ENCODE measurements at places on chromosomes 3 and 15.
A peak's percentile ranks its signal among the peaks of the same experiment; 100 is the strongest.

- no peak for DNase-seq
Measured at GRCh38 chr3:171558188-171558696, 98.0 kb upstream of the TNIK start.

- DNase-seq, result no peak
Measured at GRCh38 chr3:108159105-108159504, 63.1 kb downstream of the IFT57 start.

GRCh38 chr15:66430627-66431255 lies 44.0 kb downstream of the MAP2K1 start:
- no peak for DNase-seq

DNA sequence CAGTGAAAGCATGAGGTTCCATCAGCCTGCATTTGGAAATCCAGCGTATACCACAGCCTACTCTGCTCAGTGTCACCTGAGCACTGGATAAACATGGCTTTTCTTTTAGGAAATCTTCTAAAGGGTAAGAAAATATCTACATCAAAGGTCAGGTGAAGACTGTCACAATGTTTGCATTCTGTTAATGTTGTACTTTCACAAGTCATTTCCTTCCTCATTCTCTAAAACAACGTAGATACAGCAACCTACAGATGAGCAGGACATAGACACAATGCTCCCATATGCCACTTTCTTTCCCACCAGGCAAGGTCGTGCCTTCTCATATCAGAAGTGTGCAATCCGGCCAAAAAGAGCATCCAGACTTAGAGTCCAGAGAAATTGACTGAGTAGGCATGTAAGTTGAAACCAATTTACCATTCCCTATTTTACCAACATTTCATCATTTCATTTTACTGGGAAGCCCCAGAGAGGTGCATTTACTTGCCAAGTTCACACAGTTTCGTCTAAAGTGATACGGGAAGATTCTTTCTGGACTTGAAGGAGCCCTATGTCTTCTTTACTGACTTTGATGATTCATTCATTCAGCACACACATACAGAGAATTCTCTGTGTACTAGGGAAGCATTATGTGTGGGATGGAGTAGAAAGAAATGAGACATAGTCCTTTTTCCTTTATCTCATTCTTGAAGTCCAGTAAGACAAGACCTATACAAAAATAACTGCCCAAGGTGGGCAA lies 30.6 kb upstream of the LPP start:
- peak; percentile 73 for DNase-seq

DNA sequence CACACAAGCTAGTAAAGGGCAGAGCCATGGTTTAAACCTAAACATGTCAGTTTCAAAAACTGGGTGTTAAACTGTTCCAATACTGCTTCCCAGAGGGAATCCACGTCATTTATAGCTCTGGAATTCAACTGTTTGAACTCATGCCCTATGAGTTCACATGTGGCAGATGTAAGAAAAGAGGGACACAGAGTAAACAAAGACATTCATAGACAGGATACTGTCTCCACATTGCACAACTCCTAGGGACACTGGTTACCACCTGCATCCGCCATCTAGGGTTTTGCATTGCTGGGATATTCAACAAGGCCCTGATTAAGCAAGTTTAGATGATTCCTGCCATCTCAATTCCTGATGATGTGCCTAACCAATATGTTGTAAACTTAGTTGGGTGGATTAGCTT lies 134.1 kb upstream of the COL8A1 start:
- no peak for DNase-seq

GRCh38 chr3:195128255-195129071 lies 142.5 kb downstream of the XXYLT1 start:
- DNase-seq, result no peak

- DNase-seq, result no peak
Measured at GRCh38 chr3:147118611-147119010, 287.7 kb downstream of the ZIC4 start.

- DNase-seq, result no peak
Measured at GRCh38 chr15:85752491-85752961, 42.2 kb downstream of the KLHL25 start.

- peak; percentile 85 for DNase-seq
Measured at GRCh38 chr3:125594125-125594524, 1.2 kb downstream of the OSBPL11 start.

DNA sequence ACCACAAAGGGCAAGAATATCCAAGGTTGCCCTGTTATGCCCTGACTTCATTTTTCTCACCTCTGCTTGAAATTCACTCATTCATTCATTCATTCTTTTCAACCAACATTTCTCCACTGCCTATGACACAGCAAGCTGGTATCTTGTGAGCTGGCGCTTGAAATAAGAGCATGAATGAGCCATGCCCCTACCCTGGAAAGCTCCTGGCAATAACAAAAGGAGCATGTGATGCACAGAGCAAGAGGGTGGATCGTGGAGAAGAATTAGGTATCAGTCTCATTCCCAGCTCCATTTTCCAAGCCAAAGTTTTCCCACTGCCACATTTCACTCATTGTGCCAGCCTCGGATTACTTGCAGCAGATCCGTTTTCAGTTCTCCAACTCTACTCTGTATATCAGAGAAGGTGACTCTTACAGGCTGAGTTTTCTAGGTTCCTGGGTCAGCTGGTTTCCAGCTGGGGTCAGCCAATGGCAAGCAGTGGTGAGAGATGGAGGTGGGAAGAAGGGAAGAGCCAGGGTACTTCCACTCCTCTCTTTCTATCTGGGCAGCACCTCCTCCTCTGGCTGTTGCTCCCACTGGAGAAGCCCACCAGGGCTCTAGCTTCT lies 144.8 kb downstream of the SUCLG2 start:
- DNase-seq, result no peak

DNA sequence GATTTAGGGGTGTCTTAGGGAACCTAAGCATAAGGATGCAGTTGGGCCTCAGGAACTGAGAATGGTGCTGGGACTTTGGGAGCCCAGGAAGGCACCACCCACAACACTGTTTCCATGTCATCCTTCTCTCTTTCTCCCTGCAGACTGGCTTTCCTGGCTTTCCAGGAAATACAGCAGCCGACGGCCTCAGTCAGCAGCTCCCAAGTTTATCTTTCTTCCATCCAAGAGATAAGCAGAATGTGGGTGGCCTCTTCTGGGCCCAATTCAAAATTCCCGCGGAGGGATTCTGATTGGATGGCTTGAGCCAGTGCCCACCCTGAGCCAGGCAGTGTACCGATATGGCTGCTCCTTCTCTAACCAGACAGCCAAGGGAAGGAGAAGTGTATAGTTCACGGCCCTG lies 4.5 kb upstream of the CLN6 start:
- no peak for DNase-seq

- DNase-seq, result no peak
Measured at GRCh38 chr15:81894061-81894460, 151.8 kb downstream of the MEX3B start.

- peak; percentile 69 for DNase-seq
Measured at GRCh38 chr3:38454884-38455638, 1.4 kb downstream of the ACVR2B start.

DNA sequence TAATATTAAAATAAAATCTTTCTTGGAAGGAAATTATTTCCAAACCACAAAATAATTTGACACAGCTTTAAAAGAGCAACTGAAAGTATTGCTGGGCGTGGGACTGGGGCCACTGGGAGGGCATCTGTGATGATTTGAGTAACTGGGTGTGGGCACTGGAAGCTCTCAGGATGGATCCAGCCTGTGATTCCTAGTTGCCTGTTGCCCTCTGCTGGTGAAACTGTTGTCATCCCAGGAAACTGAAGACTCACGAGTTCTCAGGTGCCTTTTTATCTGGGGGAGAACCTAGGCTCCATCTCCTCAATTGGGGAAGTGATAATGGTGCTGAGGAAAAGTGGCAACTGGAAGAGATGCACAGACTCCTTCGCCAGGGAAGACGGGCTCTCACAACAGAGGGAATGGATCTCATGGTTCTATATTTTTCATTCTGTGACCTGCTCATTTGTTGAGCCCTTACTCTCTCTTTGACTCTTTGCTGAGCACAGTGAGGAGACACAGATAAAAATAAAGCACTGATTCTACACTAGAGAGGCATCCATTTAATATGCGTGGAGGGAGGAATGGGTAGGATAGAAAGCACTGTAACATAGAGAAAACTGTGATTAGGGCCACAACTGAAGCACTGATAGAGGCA lies 61.6 kb downstream of the TPRG1 start:
- no peak for DNase-seq

DNA sequence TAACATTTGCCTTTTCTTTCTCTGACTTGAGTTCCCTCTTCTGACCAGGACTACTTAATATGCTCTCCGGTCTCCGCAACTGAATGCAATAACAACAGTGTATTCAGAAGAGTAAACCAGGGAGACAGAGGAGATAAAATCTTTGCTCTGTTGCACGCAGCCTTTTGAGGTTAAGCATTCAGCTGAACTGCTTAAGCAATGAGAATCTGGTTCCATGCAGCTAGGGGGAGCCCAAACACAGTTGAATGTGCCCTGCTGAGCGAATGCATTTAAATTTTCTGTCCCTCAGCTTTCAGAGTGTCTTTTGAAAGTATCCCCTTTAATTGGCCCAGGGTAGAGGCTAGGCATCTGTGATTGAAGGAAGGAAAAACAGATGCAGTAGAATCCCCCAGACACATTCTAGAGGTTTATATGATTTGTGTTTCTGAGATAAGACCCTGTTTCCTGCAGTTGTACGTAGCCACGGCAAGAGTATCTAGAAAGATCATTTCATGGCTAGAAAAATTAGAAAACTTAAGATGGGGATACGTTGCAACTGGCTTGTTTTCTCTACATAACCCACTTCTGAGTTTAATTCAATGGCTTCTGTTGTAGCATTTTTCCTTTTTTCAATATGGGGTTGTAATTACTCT lies 309.6 kb downstream of the TUSC7 start:
- peak; percentile 82 for DNase-seq

DNA sequence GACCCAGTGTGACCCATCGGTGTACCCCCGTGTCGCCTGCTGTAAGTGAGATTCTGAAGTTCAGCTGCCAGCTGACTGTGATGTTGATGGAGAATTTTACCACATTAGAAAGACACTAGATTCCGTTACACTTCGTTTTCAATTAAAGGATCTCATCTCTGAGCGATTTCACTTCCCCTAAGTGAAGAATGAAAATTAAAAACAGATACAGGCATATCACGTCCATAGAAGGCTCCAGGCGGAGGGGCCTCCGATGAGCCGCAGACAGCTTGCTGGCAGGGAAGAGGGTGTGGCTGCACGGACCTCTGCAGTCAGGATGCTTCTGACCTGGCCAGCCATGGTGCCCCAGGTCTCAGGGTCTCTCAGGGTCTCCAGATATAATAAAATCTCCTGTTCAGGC lies 6.6 kb upstream of the CPN2 start:
- DNase-seq, result no peak

- DNase-seq, result no peak
Measured at GRCh38 chr15:62740141-62741004, 302.2 kb upstream of the TPM1 start.

GRCh38 chr15:64842986-64843561 lies 1.4 kb downstream of the PLEKHO2 start:
- DNase-seq, result peak; percentile 93

DNA sequence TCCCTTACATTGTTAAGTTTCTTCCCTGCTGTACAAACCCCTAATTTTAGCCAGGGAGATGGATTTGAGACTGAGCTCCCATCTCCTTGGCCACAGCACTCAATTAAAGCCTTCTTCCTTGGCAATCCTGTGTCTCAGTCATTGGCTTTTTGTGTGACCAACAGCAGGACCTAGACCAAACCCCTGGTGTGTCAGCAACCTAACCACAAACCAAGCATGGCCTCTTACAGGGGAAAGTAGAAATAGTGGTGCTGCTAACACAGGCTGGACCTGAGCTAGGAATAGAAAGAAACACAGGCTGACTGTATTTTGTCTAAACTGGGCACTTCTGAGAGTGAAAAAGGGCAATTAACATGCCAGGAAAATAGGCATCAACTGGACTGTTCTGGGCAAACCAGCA lies 37.9 kb downstream of the PPCDC start:
- DNase-seq, result peak; percentile 44

GRCh38 chr3:171841620-171842000 lies 1.5 kb upstream of the TMEM212 start:
- DNase-seq, result no peak

DNA sequence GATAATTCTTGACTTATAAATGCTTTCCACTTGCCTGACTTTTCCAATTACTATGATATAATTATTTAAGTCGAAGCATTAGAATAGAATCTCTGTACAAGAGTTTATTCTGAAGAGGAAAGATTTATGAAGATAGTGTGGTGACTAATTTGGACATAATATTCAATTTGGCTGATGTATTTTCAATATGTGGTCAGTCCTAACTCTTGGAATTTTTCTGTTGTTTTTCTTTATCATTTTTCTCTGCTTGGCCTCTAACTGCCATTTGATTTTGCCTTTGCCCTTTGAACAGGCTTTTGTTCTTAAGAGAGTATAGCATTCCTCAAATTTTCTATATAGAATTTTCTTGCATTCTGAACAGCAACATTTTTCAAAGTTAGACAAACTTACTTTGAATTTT lies 2.6 kb upstream of the MDFIC2 start:
- no peak for DNase-seq

GRCh38 chr3:32340039-32340438 lies 51.6 kb upstream of the CMTM7 start:
- peak; percentile 5 for DNase-seq

DNA sequence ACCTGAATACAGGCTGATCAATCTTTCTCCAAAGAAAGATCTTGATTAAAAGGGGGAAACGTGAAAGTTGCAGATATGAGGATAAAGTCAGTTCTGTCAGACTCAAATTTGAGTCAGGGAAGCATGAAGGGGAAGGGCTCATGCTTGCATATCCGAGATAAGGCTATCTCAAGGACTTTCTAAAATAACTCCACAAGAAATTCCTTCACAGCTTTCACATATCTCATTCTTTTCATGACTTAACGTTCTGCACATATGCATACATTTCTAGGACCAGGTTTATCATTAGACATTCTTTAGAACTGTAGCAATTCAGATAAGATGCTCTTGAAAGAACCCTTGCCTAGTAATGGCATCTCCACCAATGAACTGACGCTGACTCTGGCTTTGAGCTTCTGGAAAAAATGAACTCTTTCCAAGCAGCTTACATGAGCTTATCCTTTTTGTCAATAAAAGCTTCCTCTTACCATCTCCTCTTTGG lies 15.9 kb downstream of the SH3GL3 start:
- no peak for DNase-seq

DNA sequence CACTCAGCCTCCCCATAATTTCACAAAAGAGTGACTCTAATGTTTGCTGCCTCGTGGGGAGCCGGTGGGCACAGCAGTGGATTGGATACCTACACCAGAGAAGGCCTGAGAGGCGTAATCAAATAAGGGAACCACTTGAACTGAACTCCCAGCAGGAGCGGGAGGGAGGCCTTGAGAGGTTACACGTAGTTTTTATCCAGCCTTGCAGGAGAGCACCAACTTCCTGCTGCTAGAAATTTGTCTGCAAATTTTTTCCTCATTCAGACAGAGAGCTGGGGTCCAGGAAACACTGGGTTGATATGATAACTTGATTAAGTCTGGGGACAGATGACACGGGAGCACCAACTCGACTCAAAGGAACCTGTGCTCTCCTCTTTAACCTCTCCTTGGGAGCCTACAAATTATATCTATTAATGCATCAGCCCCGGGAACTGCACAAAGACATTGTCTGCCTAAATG lies 69.8 kb downstream of the HES1 start:
- DNase-seq, result peak; percentile 32

- peak; percentile 46 for DNase-seq
Measured at GRCh38 chr15:77418391-77418965, 1.4 kb downstream of the PEAK1 start.

GRCh38 chr3:31409389-31409788 lies 123.3 kb upstream of the STT3B start:
- no peak for DNase-seq
